Suppressor macrophage treated with lipopolysaccharide for 1 hour (primary cell): ENCODE measurements at places on chromosomes 13 and 19.

DNA sequence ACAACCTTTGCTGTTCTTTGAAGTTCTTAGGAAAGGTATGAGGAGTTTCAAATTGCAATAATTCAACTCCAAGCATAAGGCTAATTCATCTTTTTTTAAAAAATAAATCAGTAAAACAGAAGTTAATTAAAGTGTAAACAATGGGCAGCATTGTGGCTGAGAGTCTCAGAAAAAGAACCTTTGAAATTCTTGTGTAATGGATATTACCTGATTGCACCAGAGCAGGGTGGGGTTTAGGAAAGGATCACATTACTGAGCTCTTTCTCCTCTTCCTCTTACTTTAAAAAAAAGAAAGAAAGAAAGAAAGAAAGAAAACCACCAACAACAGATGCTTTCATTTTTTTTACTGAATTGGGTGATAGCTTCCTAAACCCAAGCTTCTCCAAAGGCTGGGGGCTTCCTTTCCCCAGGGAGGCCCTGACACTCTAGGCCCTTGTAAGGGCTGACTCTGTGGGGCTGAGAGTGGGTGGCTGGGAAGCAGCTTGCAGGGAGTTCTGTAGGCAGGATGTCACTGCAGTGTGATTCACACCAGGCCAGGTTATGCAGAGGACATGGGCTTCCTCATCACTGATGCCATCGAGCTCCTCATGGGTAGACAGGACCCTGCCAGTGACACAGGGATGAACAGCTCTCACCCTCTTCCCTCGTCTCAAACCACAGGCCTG, 564.5 kb downstream of the FGF9 start:
- DNase-seq, result peak; percentile 50

DNA sequence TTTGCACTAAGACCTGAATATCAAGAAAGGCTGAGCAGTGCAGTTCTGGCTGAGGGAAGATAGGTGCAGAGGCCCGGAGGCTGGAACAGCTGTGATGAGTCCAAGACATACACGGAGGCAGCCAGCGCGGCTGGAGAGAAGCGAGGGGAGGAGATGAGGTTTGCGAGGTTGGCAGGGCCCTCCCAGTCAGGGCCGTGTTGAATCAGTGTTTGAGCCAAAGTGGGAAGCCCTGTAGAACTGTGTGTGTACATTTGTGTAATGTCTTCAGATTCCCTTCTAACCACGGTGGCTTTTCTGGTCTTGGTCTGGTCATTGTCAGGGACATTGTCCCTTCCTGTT, 34.9 kb downstream of the PAK4 start:
- no peak for DNase-seq

GRCh38 chr13:48783181-48783630, 129.5 kb downstream of the CYSLTR2 start:
- DNase-seq, result peak; percentile 91

- DNase-seq, result no peak
Measured at GRCh38 chr13:97000295-97000925, 6.1 kb upstream of the OXGR1 start.

GRCh38 chr19:17337675-17338432, 501 bp downstream of the GTPBP3 start:
- DNase-seq, result no peak

GRCh38 chr19:33998302-33998701, 174.0 kb upstream of the LSM14A start:
- DNase-seq, result no peak

GRCh38 chr13:26618726-26619125, 61.2 kb downstream of the WASF3 start:
- DNase-seq, result no peak
